ENCODE measurements at places on chromosomes 2 and 18. TPM values are rescaled to one million over a fixed set of nuclear protein-coding genes. Genes with fewer than 3 reads are reported as not detected.

The TRIB2 gene
- polyA plus RNA-seq: 29.5 TPM

The TCF23 gene
- polyA plus RNA-seq: not detected

The SCN2A gene
- polyA plus RNA-seq: 3.2 TPM

The C1QL2 gene
- 5.2 TPM for polyA plus RNA-seq

The UGT1A9 gene
- polyA plus RNA-seq: not detected

The NDUFS1 gene
- 55.6 TPM for polyA plus RNA-seq

Measured in brain (organoid and tissue), 16 donors.